ENCODE measurements at places on chromosomes 3 and 15. TPM values are rescaled to one million over a fixed set of nuclear protein-coding genes. Genes with fewer than 3 reads are reported as not detected.
A peak's percentile ranks its signal among the peaks of the same experiment; 100 is the strongest.

DNA sequence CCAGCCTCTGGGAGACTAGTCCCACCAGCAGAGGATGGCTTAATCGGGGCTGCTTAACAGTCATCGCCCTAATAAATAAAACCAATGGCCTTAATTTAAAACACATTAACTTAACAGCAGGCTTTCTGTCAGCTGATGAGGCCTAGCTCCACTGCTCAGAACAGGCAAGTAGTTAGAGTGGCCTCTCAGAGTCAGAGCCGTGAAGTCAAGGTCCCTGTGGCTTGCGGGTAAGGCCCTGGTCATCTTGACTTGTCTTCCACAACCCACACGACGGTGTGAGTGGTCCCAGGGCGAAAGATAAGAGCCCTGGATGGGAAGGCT lies 11.8 kb downstream of the XXYLT1 start:
- DNase-seq: no peak

DNA sequence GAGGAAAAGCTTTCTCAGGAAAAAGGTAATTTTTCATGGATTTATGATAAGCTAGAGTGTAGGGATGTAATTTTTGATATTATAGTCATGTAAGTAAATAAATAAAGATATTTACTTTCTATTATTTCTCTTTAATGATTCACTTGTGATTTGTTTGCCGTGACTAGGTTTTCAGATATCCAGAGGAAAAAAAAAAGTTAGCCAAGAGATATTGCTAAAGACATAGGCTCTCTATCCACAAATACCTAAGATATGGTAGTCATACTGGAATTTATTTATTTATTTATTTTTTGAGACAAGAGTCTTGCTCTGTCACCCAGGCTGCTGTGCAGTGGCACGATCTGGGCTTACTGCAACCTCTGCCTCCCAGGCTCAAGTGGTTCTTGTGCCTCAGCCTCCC lies 59.9 kb downstream of the AP4E1 start:
- DNase-seq: no peak

Gene GOLGA8T
- total RNA-seq: not detected

DNA sequence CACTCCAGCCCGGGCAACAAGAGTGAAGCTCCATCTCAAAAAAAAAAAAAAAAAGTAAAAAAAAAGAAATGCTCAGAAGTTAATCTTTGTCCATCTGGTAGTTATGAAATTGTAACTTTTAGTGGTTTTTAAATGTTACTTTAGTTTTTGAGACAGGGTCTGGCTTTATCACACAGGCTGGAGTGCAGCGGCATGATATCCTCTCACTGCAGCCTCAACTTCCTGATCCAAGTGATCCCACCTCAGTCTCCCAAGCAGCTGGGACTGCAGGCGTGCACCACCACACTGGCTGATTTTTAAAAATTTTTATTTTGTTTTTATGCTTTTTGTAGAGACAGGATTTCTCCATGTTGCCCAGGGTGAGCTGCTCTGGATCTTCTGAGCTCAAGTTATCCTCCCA lies 1.3 kb downstream of the RNU5B-1 start:
- no peak for DNase-seq

- no peak for DNase-seq
Observed at GRCh38 chr15:74158855-74159650, 14.5 kb upstream of the ISLR start.

DNA sequence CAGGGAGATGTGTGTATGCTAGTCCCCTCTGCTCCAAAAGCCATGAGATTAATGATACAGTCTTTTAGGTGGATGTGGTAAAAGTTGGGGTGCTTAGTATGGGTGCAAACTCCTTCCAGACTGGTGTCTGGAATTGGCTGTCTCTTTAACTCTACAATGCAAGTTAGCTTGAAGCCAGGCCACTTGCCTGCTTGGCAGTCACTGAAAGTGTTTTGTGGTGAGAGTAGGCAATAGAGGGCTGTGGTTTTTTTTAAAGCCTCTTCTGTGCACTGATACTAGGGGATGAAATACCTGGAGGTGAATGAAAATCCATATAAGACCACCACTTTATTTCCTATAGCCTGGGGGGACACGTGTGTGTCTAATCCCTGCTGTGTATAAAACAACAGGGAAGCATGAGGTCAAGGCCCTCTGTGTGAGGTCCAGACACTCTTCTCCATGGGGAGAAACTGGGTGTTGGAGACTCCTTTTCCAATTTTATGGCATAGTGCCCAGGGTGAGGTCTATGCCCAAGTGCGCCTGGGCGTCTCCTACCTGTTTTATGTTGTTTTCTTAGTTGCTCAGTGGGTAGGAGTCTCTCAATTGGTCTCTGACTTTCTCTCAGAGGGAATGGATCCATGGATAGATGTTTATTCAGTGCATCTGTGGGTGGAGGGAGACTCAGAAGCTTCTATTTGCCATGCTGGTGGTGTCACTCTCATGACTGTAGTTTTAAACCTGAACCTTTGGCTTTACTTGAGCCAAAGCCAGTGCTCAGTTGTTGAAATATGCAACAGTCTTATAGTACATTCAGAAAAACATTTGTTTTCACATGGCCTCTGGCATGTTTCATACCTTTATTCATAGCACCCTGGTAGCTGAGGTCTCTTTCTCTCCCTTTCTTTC lies 327.8 kb upstream of the ATP11B start:
- DNase-seq: no peak

- no peak for DNase-seq
Observed at GRCh38 chr3:7568526-7569184, 707.7 kb downstream of the GRM7 start.

- no peak for DNase-seq
Observed at GRCh38 chr3:191320316-191320715, 8.9 kb upstream of the CCDC50 start.

DNA sequence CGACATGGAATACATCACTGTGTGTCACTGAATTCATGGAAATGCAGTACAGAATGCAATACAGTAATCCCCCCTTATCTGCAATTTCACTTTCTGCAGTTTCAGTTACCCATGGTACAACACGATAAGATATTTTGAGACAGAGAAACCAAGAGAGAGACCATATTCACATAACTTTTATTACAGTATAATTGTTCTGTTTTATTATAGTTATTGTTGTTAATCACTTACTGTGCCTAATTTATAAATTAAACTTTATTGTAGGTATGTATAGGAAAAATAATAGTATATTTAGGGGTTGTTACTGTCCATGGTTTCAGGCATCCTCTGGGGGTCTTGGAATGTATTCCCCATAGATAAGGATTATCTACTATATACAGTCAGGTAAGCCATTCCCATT lies 61.8 kb downstream of the MBNL1 start:
- no peak for DNase-seq

GRCh38 chr15:38714309-38715072 lies 149.9 kb upstream of the RASGRP1 start:
- no peak for DNase-seq

GRCh38 chr15:80581976-80582375 lies 113.1 kb upstream of the ABHD17C start:
- no peak for DNase-seq

DNA sequence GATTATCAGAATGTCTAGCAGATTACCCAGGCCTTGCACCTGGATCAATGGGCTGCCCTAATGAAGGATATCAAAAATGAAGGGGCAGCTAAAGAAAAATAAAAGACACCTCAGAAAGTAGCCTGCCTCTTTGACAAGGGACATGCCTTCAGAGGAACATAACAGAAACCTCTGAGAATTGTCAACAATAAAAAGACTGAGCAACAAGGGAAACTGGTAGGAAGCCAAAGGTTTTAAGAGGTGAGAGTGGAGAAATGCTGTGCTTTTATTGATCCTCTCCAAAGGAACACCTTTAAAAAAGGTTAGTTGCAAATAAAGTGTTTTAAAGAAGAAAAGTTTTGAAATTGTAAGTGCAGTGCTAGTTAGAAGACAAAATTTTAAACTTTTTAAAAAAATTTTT lies 187.8 kb upstream of the TTC14 start:
- no peak for DNase-seq

Gene CHDH
- total RNA-seq: 0.10 TPM

- DNase-seq: peak; percentile 56
Observed at GRCh38 chr15:31325595-31326155, 960 bp upstream of the KLF13 start.

Gene PSTPIP1
- total RNA-seq: 94.5 TPM

DNA sequence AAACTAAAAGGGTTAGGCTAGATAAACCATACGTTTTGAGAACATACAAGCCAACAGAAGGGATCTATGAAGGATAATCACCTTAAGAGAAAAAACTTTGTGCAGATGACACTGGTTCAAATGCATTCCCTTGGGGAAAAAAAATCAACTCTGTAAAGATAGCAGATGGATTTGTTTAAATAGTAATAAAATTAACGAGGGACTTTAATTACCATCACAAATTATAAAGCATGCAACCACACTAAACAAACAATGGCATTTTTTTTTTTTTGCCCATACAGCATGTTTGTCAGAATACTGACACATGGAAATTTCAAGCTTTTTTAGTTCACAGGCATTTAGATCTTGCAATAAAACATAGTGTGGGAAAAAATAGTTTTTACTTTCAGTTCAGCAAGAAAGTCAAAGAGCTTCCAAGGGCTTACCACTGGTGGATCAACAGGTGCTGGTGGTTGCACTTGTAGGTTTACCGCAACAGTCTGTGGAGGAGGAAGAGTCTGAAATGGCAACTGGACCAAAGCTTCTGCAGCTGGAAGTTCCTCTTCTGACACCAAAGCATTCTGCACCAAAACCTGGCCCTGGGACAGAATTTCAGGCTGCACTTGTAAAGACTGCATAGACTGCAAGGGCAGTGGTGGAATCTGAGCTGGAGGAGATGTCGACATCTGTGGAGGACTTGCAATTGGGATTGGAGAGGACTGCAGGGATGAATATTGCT lies 53.1 kb downstream of the PHC3 start:
- peak; percentile 26 for DNase-seq

DNA sequence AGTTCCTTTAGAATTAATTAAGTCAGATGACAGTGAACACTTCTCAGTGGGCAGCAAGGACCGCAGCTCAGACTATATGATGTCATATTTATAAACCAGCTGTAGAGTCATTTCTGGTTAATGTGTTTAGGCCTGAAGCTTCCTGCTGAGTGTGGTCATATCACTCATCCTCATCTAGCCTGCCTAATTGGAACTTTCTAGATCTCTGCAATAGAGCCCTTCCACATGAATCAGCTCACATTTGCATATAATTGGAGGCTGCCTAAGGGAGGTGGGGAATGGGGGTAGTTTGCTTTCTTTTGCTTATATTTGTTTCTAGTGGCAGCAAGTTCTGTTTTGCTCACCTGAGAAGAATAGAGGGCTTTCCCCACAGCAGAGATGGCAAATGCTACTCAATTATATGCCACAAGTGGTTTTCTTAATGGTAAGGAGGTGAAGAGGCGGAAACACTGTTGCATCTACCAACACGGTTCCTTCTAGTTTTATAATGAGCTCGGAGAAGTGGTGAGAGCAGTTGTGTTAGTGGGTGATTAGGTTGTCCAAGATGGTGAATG lies 148.1 kb downstream of the KLHL25 start:
- no peak for DNase-seq

GRCh38 chr3:185076219-185076618 lies 76.6 kb downstream of the C3orf70 start:
- no peak for DNase-seq

DNA sequence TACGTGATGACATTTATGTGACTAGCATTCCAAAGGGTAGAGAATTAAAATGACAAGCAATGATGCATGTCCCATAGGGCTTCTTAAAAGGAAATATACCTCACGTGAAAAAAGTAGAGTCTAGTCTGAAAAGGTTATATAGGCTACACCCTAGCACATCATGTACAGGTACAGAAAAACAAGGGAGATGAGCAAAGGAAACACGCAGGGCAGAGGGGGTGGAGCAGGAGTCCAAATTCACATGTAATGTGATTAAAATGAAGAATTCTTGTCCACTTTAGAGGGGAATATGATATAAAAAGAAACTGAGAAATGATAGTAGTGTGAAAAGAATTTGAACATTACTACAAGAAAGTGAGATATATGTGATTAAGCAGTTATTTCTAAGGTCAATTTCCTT lies 59.4 kb downstream of the HACD2 start:
- no peak for DNase-seq

DNA sequence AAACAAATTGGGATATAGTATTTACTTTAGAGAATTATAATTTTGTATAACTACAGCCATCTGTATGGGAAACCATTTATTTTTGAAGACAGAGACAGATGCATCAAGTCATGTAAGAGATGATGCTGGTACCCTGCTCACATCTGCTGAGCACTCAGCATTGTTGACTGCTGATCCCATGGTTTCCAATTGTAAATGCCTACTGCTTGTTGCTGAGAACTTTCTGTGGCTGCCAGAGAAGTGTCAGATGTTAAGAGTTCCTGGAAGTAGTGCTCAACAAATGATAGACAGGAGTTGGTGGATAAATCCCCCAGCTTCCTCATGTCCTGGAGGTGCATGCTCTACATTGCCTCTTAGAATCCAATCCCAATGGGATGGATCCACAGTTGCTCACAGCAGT lies 167.1 kb downstream of the OXSM start:
- DNase-seq: no peak

Gene IQCF5
- not detected for total RNA-seq
